ENCODE measurements at places on chromosomes 5 and 9. TPM values are rescaled to one million over a fixed set of nuclear protein-coding genes. Genes with fewer than 3 reads are reported as not detected.

DNA sequence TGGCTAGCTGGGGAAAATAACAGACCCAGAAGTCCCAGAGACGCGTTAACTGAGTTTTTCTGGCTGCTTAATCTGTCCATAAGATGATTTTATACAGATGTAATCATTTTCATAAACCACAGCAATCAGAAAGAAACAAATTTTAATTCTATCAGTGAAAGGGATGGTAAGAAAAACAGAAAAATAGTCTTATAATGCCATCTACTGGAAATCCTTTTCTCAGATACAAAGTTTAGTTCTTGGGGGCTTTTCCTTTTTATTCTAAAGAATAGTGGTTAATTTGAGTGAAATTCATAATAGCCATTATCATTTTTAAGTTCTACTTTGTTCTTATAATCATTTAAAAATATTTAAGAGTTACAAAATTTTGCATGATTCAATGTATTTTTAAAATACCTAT is 44.4 kb downstream of the DROSHA start:
- H3K27me3 ChIP-seq, result no peaks in the 10 kb centered on the region
- H3K4me1 ChIP-seq, result no peaks in the 10 kb centered on the region
- DNase-seq, result no peak

DNA sequence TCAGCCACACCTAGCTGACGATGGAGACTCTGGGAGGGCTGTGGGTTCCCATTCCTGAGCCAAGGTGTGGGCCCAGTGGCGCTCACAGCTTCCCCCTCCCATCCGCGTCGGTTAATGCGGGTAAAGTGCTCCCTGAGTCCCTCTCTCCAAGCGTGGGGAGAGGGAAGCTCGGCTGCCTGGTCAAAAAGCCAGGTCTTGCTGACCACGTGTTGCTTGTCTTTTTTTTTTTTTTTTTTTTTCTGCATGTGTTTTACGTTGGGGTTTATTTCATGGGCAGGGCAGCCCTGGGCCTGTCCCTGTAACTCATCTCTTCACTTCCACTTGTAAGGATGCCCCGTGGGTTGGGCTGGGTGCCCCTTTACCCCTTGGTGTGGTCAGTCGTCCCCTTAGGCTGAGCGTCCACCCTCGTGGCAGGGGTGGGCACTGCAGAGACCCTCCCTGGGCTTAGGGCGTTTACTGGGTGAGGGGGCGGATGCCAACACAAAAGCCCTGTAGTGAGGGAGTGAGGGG is 11.9 kb downstream of the NKD2 start:
- H3K4me3 ChIP-seq, result no peak overlapping the region
- no peak overlapping the region for H3K27ac ChIP-seq
- no peak for DNase-seq
- H3K36me3 ChIP-seq, result no peaks in the 10 kb centered on the region
- H3K4me1 ChIP-seq, result no peaks in the 10 kb centered on the region

DNA sequence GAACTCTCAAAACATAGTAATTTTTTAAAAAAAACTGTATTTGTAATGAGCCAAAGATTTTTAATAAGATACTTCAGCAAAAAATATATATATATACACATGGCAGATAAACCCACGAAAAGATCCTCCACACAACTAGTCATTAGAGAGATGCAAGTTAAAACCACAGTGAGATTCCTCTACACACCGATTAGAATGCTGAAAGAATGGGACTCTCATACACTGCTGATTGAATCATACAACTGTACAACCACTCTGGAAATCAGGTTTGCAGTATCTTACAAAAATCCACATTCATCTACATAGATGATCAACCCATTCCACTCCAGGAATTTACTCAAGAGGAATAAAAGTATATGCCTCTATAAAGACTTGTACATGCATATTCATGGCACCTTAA is 43.7 kb downstream of the RASEF start:
- no peaks in the 10 kb centered on the region for H3K27me3 ChIP-seq
- H3K27ac ChIP-seq, result no peak overlapping the region
- H3K4me3 ChIP-seq, result no peak overlapping the region
- no peaks in the 10 kb centered on the region for H3K4me1 ChIP-seq
- H3K36me3 ChIP-seq, result no peaks in the 10 kb centered on the region

G3BP1 gene
- total RNA-seq, result 203 TPM

TAF1L gene
- total RNA-seq, result not detected
